ENCODE measurements at places on chromosomes 16 and 17.
A peak's percentile ranks its signal among the peaks of the same experiment; 100 is the strongest.

DNA sequence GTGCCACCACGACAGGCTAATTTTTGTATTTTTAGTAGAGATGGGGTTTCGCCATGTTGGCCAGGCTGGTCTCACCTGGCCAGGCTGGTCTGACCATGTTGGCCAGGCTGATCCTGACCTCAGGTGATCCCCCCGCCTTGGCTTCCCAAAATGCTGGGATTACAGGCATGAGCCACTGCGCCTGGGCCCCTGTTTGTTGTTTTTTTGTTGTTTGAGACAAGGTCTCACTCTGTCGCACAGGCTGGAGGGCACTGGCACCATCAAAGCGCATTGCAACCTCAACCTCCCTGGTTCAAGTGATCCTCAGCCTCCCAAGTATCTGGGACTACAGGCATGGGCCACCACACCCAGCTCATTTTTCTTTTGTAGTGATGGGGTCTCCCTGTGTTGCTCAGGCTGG is 43.7 kb upstream of the TAOK1 start:
- DNase-seq = no peak

DNA sequence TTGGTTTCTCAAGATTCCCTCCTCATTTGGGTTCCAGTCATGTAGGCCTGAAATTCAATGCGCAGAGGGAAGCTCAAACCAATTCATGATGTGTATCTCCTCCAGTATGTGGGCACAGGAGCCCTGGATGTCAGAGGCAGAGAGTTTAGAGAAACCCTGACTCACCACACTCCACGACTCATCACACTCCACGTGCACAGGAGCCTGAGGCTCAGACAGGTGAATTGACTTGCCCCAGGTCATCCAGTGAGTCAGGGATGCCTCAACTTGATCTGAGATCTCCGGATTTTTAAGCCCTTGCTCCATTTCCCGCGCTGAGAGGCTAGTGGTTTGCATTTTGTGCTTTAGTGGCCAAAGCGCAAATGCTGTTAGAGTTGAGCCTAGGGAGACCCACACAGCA is 183.9 kb downstream of the HAPSTR1 start:
- no peak for DNase-seq

DNA sequence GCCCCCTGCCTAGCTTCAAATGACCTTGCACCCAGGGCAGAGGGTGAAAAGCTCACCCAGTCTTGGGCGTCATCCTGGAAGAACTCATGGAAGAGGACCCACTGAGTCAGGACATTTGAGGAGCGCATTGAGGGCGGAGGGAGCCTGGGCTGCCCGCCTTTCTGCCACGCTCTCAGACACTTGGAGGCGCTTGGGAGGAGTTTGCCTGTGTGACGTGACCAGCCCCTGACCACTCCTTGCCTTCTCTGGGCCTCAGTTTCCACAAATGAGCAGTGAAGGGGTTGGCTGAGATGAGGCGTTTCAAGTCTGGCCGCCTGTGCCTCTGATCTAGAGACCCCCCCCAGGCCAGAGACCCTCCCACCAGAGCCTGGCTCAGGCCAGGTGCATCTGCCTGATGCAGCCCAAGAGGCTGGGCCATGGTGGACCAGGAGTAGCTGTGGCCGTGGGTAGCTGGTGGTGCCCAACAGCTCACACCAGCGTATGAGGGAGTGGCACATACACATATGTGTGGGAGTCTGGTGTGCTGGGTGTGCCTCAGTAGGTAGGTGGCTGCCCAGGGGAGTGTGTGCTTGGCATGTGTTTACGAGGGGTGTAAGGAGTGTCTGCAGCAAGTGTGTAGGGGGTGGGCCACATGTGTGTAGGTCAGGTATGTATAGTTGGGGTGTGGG is 80.2 kb upstream of the TOB1 start:
- no peak for DNase-seq

- DNase-seq = peak; percentile 78
Measured at GRCh38 chr17:42980766-42981397, 517 bp downstream of the RUNDC1 start.

DNA sequence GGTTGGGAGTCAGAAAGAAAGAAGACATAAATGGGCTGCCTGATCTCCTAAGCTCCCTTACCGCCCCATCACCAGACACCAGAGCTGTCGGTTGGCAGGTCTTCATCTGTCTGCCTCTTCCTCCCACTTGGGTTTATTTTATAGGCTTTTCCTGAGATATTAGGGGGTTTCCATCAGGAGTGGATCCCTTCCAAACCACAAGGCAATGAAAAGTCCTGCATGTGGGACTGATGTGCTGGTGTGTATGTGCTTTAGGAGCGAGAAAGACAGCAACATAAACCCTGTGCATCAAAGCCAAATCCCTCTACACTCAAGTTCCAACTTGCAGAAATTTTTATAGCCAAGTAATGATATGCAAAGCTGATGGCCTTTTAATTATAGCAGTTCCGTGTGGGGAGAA is 389.5 kb downstream of the SLC39A11 start:
- no peak for DNase-seq

GRCh38 chr16:17056666-17057065 is 414.1 kb downstream of the XYLT1 start:
- no peak for DNase-seq

DNA sequence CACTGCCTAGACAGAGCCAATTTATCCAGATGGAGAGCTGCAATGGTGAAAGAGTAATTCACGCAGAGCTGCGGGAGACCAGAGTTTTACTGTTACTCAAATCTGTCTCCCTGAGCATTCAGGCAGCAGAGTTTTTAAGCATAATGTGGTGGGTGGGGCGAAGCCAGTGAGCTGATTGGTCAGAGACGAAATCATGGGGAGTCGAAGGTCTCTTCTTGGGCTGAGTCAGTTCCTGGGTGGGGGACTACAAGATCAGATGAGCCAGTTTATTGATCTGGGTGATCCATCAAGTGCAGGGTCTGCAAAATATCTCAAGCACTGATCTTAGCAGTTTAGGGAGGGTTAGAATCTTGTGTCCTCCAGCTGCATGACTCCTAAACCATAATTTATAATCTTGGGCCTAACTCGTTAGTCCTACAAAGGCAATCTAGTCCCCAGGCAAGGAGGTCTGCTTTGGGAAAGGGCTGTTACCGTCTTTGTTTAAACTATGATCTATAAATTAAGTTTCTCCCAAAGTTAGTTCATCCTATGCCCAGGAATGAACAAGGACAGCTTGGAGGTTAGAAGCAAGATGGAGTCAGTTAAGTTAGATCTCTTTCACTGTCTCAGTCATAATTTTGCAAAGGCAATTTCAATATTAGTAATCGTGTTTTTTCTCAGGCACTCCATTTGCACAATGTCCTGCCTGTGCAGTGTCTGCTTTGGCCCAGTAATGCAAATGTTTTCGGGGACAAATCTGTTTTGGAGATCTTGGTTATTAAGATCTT is 27.0 kb downstream of the PIGL start:
- no peak for DNase-seq

DNA sequence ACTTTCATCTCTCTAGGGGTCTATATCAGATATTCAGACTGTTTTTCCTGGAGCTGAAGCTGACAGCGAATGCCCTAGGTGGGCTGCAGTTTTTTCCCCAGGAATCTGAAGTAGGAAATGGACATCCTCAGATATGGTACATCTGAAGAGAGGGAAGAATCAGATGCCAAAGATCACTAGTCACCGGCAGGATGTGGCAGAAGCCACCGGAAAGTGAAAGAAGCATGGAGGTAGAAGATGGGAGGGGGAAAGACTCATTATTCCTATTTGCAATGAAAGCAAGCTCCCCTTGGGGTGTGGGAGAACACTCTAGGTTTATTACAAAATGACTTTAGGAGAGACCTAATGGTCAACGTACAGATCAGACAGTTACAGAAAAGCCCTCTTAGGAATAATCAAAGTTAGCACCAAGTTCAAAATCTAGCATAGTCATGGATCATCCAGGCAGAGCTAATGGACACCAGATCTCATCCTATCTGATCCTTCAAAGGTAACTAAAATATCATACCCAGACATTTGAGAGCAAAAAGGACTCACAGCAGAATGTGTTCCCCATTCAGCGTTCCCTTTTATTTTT is 110.7 kb downstream of the HS3ST3A1 start:
- no peak for DNase-seq

DNA sequence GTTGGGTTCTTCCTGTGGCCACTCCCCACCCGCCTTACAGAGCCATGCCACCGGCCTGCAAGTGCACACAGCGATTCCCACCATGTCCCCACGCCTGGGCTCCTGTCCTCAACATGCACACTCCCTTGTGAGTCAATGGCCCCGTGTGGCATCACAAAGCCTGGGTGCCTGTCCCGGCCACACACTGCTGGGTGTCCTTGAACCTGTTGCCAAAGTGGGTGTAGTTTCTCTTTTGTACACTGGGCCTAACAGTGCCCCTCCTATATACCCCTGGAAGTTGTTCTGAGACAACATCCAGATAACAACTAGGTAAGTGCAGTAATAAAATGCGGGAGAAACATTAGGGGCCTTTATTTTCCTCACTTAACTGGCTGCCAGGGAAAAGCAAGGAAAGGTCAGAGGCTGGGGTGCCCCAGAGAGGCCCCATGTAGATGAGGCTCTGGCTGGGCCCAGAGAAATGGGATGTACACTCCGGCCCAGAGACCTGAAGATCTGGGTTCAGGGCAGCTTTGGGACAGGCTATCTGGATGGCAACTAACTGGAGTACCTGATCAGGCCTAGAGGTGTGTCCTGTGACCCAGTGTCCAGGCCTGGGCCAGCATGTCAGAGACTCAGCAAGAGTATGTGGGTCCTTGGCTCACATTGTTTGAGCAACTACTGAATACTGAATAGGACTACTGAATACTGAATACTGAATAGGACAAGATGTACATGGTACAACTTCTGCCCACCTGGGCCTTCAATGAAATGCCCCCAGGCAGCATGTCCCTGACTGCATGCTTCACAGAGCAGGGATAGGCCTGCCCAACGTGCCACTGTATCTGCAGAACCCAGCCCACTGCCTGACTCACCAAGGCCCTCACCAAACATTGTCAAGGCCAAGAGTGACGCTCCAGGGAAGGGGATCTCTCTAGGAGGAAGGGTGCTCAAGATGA is 8.3 kb downstream of the ABCC3 start:
- DNase-seq = no peak

- no peak for DNase-seq
Measured at GRCh38 chr17:46270032-46270431, 24.9 kb upstream of the LRRC37A start.

DNA sequence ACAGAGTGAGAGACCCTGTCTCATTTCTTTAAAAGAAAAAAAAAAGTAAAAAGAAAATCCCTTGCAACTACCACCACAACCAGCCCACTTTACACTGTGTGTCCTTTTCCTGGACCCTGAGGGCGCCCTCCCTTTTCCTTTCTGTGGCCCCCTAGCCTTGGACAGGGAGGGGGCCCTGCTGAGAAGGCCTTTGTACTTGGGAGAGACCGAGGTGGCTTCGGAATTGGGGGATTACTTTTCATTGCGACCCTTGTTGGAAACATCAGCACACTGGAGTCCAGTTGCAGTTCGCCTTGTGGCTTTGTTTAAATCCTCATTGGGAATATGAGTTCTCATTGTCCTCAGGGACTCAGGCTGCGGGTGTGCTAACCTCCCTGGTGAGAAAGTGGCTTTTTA is 9.4 kb upstream of the DNASE1 start:
- DNase-seq = no peak

GRCh38 chr17:57004944-57005579 is 27.1 kb downstream of the SCPEP1 start:
- DNase-seq = peak; percentile 64

GRCh38 chr16:7423434-7424044 is 90.9 kb downstream of the RBFOX1 start:
- no peak for DNase-seq

DNA sequence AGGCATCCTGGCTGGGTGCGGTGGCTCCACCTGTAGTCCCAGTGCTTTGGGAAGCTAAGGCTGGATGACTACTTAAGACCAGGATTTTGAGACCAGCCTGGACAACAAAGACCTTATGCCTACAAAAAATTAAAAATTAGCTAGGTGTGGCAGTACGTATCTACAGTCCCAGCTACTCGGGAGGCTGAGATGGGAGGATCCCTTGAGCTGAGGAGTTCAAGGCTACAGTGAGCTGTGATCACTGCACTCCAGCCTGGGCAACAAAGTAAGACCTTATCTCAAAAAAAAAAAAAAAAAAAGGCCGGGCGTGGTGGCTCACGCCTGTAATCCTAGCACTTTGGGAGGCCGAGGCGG is 6.1 kb downstream of the MVP start:
- no peak for DNase-seq

- DNase-seq = no peak
Measured at GRCh38 chr17:2856727-2857126, 60.5 kb downstream of the RAP1GAP2 start.

DNA sequence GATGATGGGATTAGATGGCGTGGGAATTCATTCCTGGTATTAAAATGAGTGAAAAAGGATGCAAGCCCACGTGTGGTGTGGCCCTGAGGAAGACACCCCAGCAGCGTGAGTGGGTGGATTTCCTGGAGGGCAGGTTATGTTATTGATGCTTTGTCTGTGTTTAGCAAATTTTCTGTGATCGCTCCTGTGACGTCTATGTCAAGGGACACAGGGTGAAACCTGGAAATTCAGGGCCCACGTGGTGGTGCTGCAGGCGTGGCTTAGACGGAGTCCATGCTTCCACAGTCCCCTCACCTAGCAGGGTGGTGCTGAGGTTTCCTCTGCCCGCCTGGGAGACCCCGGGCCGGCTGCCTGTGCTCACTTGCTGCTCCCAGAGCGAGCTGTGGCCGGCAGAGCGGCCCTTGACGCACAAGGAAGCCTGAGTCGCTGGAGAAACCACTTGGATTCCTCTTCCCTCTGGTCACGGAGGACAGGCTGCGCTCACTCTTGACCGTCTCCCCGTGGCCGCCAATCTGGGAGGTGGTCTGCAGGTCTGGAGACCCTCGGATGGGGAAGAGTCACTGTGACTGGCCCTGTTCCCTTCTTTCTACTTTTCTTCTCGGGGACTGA is 23.4 kb downstream of the BAIAP2 start:
- DNase-seq = no peak

DNA sequence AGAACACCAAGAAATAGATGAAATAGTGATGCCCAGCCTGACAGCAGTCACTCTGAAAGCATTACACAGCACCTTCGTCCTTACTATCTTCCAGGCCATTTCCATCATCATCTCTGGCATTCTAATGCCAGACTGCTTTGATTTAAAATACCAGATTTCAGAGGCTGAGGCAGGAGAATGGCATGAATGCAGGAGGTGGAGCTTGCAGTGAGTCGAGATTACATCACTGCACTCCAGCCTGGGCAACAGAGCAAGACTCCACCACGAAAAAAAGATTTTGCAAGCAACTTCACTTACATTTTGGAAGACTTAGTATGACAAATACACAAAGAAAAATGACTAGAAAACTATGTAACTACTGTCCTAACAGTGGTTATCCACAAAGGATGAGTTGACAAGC is 244.0 kb downstream of the CPPED1 start:
- no peak for DNase-seq

- DNase-seq = no peak
Measured at GRCh38 chr17:79532107-79532790, 78.6 kb downstream of the RBFOX3 start.

GRCh38 chr17:80023481-80024205 is 12.0 kb downstream of the TBC1D16 start:
- no peak for DNase-seq

All from GM10248 (cell line).